ENCODE measurements at places on chromosomes 6 and 20.

GRCh38 chr6:70667256-70667710, 400 bp upstream of the SMAP1 start:
- DNase-seq: no peak

DNA sequence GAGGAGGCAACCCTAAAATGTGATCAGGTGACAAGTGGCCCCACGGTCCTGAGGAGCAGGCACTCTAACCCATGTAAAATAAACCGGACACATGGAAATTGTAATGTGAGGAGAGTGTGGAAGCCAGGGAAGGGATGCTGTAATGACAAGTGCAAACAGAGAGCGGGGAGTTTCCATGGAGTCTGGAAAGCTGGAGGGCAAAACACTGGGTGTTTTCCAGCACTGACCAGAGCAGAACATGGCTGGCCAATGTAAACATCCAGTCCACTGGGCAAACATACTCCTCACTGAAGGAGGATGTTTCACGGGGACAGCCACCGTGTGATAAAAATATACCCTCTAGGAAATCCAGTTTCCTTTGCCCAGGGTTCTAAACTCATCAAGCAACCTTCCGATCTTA, 219.0 kb upstream of the JARID2 start:
- DNase-seq: no peak

GRCh38 chr6:99254616-99255550, 94.6 kb downstream of the FAXC start:
- DNase-seq: no peak

GRCh38 chr6:89596056-89596455, 42.5 kb downstream of the LYRM2 start:
- DNase-seq: no peak

- no peak for DNase-seq
Observed at GRCh38 chr6:123551939-123552707, 84.6 kb downstream of the TRDN start.

DNA sequence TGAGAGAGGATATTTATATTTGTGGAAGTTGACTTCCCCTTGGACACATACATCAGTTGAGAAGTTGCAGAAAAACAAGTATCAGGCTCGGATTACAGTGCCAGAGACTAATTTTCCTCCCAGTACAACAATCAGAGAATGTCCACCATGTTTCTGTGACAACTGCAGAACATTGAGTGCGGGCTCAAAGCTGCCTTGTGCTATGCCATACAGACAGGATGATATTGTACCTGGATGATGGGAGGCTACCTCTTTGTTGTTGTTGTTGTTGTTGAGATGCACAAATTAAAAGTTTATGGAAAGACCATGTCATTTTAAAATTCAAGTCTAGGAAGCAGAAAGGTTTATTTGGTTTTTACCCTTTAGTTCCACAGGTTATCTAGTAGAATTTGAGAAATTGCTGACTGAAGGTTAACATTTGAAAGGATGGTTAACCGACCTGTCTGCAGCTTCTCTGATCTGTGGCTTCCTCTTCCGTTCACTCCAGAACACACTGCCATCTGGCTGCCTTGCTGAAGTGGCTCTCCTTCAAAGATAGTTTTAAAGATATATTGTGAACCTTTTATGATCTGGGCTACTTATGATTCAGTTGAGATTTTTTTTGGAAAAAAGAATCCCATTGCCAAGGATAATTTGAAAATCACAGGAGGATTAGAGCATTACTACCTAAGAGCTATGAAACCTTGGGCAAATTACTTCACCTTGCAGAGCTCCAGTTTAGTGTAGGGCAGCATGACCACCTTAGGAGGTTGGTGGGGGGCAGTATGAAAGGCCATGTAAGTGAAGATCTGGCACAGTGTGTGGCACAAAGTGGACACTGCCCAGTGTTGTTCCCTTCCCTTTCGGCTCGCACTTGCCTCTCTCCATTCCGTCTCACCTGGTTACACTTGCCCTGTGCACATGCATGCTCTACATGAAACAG, 15.9 kb downstream of the TMEM200A start:
- DNase-seq: no peak

- DNase-seq: no peak
Observed at GRCh38 chr6:97085772-97086171, 161.2 kb downstream of the KLHL32 start.

DNA sequence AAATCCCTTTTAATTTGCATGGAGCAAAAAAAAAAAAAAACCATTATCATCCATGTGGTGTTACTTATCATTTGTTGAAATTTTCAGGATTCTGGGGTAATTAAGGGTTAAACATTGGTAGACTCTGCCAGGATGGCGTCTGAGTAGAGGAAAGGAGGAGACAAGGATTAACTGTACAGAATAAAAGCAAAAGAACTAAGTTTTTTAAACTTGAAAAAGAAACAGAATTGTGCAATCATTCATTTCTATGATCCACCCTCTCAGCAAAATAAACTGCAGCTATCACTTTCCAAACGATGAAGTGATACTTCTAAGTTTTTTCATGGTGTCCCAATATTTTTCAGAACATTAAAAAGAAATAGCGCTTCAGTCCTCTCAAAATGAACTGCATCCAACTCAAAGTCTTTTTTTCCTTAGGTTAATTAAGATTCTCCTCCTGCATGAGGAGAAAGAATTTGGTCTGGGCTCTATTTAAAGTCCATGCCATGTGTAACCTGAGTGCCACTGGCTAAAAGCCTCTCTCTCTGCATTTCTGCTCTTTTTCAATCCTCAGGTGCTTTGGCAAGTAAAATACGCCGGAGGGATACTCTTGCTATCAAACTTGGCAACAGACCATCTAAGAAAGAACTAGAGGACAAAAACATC, 69.5 kb upstream of the LTV1 start:
- DNase-seq: no peak

DNA sequence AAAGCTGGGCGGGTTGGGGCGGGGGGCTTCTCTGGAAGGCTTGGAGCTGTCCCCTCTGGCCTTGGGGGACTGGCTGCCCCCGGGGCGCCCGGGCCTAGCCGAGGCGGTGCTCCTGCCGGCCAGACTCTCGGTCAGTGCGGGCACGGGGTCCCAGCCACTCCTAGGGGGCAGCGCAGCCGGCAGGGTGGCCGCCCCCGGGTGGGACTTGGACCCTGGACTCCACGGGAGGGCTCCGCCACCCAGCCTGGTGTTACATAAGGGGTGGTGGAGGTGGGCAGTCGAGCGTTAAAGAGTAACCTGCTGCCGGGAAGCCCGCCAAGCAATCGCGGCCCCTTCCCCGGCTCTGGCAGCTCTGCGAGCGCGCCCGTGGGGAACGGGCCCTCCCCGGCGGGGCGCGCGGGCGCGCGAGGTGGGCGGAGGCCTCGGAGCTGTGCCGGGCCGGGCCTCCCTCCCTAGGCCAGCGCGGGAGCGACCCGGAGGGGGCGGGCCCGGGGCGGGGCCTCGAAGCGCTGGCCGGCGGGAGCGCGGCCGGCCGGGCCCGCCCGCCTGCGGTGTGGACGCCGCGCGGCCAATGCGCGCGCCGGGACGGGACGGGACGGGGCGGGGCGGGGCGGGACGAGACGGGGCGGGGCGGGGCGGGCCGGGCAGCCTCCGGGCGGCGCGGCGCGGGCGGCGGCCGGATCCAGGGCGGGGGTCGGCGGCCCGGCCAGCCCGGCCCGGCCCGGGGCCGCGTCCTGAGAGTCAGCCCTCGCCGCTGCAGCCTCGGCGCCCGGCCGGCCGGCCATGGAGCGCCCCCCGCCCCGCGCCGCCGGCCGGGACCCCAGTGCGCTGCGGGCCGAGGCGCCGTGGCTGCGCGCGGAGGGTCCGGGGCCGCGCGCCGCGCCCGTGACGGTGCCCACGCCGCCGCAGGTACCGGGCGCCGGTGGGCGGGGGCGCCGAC, at the start of gene SLC2A4RG:
Gene SLC2A4RG (plus strand): TSS at position 647 of the 940 bp plus-strand sequence. CDS start 137 bp downstream, at position 784.
- DNase-seq: peak; percentile 57

All from NCI-H1105 (cell line).